Stimulated activated CD4-positive, alpha-beta T cell treated with anti-CD3 and anti-CD28 coated beads, TNF-alpha, amount 100 ng/mL, for 4 hours (primary cell): ENCODE measurements at places on chromosomes 1 and 21.

GRCh38 chr1:109884242-109884891, 26.3 kb upstream of the CSF1 start:
- no peak for DNase-seq

- no peak for DNase-seq
Observed at GRCh38 chr1:68495968-68496679, 758 bp downstream of the DEPDC1 start.

GRCh38 chr1:229325401-229325800, 17.4 kb downstream of the CCSAP start:
- no peak for DNase-seq

- no peak for DNase-seq
Observed at GRCh38 chr1:96038636-96039035, 682.9 kb upstream of the PTBP2 start.

- no peak for DNase-seq
Observed at GRCh38 chr21:38830671-38831525, 25.2 kb downstream of the ETS2 start.

GRCh38 chr1:41350055-41350378, 11.2 kb upstream of the FOXO6 start:
- no peak for DNase-seq

DNA sequence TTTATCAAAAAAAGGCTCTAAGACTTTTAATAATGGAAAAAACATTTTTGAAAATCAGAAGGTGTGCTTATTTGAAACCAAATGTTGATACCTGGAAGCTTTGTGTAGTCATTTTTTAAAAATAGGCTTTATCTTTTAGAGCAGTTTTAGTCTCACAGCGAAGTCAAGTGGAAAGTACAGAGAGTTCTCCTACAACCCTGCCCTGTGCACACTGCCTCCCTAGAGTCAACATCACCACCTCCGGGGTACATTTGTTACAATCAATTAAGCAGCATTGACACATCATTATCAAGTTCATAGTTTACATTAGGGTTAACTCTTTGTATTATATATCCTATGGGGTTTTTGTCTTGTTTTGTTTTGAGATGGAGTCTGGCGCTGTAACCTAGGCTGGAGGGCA, 10.7 kb upstream of the ERO1B start:
- DNase-seq: no peak
